Left renal cortex interstitium (tissue), 4 donors: ENCODE measurements at places on chromosomes 5 and 9.

DNA sequence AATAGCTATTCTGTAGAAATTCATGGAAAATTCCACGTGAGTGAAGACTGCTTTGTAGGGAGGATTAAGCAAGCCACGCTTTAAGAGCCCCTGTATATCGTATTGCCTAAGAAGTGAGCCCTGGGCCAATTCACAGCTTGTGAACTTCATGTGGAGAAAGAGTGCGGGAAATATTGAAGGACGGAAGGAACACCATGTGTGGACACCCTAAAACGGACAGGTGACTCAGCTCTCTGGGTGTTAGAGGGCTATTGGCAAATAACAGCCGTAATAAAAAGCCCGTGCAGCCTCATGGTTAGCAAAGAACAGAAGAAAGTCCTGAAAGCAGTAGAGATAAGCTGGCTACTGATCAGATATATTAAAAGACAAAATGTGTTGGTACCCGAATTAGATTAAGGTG, 26.4 kb downstream of the ZNF366 start:
- DNase-seq: no peak

- no peak for DNase-seq
These were observed 764.2 kb downstream of the IRX1 start for GRCh38 chr5:4359847-4360246.

- DNase-seq: no peak
These were observed 3.1 kb upstream of the DMRT3 start for GRCh38 chr9:973295-973834.

- DNase-seq: no peak
These were observed 60.3 kb downstream of the TTC39B start for GRCh38 chr9:15246708-15247107.

- DNase-seq: no peak
These were observed 235.7 kb upstream of the HAPLN1 start for GRCh38 chr5:83956386-83956785.

DNA sequence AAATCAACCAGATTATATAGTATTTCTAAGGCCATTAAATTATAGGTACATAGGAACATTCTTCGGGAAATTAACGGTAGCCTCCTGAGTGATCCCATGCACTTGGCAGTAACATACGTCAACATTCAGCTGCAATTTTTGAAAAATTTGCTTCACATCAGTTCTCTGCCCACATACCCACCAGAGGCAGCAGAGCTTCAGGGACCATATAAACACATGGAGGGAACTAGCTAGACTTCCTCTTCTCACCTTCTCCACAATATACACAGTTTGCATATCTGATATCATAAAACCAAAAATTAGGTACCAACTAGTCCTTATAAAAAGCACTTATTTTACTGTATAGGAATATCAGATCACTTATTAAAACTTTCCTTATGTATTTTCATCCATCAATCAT, 4.8 kb downstream of the PSIP1 start:
- no peak for DNase-seq

GRCh38 chr5:150301170-150301505, 1.6 kb downstream of the ARSI start:
- DNase-seq: no peak

DNA sequence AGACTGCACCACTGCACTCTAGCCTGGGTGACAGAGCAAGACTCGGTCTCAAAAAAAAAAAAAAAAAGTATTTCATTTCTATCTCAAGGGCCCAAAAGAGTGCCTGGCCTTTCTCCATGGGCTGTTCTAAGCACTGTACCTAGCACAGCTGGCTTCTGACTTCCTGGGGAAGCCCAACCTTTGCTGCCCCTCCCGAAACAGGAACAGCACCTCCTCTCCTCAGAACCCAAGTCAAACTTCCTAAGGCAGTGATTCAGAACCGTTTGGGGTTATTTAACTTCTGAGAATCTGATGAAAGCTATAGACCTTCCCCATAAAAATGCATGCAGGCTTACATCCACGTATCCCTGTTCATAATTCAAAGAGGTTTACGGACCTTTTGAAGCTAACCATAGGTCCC, 57.8 kb downstream of the NRG2 start:
- DNase-seq: no peak

- no peak for DNase-seq
These were observed 480.9 kb downstream of the MTRR start for GRCh38 chr5:8349855-8350254.

- no peak for DNase-seq
These were observed 59.5 kb upstream of the FBXL7 start for GRCh38 chr5:15440434-15440833.

- no peak for DNase-seq
These were observed 259.1 kb downstream of the SYK start for GRCh38 chr9:91060520-91061343.

- no peak for DNase-seq
These were observed 47.7 kb upstream of the GLRX start for GRCh38 chr5:95870105-95870672.

- DNase-seq: no peak
These were observed 41.1 kb upstream of the ICE1 start for GRCh38 chr5:5381310-5381913.

DNA sequence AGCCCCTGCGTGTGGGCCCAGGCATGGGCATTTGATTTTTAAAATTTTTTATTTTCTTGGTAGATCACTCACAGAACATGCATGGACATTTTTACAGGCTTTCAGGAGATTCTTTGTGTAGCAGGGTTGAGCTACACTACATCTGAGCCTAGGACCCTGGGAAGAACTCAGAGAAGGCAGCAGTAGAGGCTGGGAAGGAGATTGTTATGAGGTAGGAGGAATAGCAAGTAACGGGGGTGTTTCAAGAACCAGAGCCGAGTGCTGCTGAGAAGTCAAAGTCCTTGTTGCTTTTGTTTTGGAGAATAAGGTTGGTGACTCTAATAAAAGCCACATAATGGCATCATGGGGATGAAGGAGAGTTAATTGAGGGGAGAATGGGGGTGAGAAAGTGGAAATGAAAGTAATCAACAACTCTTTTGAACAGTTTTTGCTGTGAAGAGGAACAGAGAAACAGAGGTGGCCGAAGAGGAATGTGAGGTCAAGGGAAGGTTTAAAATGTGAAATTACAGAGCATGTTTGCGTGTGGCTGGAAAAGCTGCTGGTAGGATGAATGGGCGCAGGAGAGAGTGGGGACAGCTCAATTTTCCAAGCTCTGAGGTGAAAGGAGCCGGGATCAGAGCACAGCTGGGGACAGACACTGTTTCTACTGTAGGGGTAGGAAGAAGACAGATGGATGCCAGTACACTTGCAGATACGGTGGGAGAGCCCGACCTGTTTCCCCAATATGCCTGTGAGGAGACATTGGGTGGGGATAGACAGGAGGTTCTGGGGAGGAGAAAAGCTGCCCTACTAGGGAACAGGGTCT, 4.7 kb upstream of the PDLIM7 start:
- no peak for DNase-seq

DNA sequence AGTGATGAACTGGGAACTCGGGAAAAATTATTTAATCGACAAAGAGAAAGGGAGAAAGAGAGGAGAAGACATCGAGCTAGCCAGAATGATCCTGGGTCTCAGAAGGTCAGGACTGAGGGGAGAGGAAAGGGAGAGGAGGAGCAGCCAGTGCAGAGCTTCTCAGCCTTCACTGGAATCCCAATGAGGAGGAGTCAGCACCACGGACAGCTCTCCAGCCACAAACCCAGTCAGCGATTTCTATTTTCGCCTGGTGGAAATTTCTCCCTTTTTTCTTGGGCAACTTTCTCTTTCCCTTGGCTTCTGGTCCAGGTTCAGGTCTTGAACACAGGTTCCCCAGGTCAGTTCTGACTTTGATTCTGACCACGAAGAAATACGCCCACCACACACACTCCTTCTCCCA, 1.6 kb upstream of the BRINP1 start:
- no peak for DNase-seq

DNA sequence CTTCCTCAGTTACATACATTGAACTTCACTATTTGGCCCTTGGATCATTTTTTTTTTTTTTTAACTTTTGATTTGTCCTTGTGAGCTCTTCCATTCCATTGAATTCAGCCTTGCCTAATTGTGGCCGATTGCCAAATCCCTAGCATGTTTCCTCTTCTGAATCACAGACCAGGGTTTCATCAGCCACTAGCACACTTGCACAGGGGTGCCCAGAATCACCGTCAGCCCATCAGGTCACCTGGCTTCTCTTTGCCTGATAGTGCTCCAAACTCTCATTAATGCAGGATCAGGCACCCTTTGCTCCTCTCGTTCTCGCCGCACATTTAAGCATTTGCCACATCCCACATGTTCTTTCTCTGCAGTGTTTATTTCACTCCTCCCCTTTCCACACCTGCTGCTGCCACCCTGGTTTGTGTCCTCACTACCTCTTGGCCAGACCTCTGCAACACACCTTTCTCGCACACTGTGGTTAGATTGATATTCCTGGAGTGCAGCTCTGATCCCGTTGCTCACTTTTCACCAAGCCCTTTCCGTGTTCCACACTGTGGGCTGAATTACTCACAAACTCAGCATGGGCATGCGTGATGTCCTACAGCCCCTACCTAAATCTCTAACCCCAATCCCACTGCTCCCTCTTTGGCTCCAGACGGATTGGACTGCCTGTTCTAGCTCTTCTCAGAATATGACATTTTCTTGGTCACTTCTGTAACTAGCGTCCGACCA, 9.8 kb downstream of the PIK3R1 start:
- no peak for DNase-seq

DNA sequence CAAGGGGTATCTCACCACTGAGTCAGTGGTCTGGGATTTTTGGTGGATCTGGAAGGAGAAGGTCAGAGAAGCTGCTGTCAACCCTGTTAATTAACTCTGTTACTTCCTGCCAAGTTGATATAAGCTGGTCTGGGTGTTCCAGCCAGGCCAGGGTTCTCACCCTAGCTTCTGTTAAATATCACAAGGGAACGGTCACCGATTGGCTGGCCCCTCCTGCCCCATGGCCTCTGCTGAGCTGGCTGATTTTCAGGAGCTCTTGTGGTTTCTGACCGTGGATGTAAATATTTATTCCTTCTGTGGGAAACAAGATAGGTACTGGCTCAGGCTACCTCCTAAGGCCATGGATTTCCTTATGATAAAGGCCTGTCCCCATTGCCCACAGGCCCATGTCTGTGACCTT, 1.0 kb downstream of the ADAMTS13 start:
- DNase-seq: no peak

GRCh38 chr5:73626814-73627313, 868 bp downstream of the ARHGEF28 start:
- DNase-seq: no peak

- DNase-seq: no peak
These were observed 117.8 kb downstream of the ERCC6L2 start for GRCh38 chr9:95993337-95993736.

DNA sequence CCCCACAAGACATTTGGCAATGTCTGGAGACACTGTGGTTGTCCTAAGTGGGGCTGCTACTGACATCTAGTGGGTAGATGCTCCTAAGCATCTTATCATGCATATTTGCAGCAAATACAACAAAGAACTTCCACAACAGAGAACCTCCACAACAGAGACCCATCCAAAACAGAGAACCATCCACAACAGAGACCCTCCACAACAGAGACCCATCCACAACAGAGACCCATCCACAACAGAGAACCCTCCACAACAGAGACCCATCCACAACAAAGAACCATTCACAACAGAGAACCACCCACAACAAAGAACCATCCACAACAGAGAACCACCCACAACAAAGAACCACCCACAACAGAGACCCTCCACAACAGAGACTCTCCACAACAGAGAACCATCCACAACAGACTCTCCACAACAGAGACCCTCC, 32.8 kb downstream of the ARPC5L start:
- DNase-seq: no peak

- no peak for DNase-seq
These were observed 51.5 kb upstream of the NR3C1 start for GRCh38 chr5:143454936-143455516.

GRCh38 chr9:88259001-88259400, 120.7 kb upstream of the SPATA31C2 start:
- no peak for DNase-seq

GRCh38 chr5:177043114-177043513, 20.6 kb downstream of the ZNF346 start:
- no peak for DNase-seq

DNA sequence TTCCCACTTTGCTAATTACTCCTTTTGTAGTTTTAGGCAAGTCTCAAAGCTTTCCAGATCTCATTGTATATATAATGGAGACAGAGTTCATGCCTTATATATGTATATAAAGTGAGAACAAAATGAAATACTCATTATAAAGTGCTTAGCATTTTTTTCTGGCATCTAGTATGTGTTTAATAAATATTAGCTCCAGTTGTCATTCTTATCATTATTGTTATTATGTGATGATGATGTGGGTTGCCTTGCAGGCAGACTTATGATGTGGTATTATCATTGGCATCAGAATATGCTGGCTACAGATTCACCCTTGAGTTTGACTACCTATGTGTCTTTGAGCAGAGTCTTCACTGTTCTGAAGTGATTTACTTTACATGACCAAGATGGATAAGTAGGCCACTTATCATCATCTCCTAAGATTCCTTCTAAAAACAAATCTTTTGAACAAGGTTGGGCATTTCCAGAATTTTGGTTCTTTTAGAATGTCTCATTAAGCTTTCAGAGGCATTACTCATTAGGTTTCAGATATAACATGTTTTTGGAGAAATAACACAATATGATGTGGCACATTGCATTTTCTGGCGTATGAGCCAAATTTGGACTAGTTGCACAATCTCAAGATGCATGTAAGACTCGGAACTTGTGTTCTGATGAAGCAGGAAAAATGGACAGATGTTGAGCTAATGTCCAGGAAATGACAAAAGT, 145.6 kb upstream of the TNC start:
- no peak for DNase-seq

DNA sequence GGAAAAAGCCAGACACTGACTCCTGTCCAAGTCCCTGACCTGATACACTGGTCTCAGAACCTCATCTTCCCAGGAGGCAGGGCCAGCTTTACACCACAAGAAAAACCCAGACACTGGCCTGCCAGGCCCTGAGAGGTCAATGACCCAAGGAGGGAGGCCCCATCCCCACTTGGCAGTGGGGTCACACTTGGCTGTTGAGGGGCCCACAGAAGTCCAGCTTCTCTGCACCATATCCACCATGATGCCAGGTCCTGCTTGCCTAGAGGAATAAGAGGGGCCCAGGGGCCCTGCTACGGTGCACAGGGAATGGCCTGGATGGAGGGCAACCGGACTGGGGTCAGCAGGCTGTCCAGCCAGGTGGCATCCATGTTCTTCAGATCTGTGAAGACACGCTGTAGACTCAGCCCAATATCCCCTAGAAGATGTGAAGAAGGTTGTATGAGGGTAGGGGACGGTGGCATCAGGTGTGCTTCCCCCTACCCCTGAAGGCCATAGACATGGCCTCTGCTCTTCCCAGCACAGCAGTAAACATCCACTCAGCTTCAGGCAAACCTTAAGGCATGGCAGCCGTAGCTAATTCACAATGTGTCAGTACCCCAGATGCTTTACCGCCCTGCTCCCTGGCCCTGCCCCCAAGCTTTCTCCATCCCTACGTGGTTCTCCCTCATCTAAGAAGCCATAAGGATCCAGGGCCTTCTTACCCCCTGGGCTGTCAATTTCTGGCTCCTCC, 6.7 kb downstream of the IRF1 start:
- no peak for DNase-seq

GRCh38 chr5:5716665-5717064, 294.2 kb downstream of the ICE1 start:
- DNase-seq: no peak

GRCh38 chr5:150082374-150082773, 4.0 kb downstream of the CSF1R start:
- DNase-seq: no peak

GRCh38 chr9:132166599-132166998, 4.7 kb downstream of the NTNG2 start:
- no peak for DNase-seq

GRCh38 chr5:168409591-168410458, 76.4 kb upstream of the RARS1 start:
- DNase-seq: no peak
